ENCODE measurements at places on chromosomes 5 and 9.
A peak's percentile ranks its signal among the peaks of the same experiment; 100 is the strongest.

- no peak for DNase-seq
Measured at GRCh38 chr5:142669477-142669876, 16.4 kb downstream of the FGF1 start.

- DNase-seq, result peak; percentile 78
Measured at GRCh38 chr5:168365581-168366081, 74.2 kb downstream of the WWC1 start.

GRCh38 chr9:68706363-68707201 lies 1.5 kb downstream of the PIP5K1B start:
- DNase-seq, result no peak

DNA sequence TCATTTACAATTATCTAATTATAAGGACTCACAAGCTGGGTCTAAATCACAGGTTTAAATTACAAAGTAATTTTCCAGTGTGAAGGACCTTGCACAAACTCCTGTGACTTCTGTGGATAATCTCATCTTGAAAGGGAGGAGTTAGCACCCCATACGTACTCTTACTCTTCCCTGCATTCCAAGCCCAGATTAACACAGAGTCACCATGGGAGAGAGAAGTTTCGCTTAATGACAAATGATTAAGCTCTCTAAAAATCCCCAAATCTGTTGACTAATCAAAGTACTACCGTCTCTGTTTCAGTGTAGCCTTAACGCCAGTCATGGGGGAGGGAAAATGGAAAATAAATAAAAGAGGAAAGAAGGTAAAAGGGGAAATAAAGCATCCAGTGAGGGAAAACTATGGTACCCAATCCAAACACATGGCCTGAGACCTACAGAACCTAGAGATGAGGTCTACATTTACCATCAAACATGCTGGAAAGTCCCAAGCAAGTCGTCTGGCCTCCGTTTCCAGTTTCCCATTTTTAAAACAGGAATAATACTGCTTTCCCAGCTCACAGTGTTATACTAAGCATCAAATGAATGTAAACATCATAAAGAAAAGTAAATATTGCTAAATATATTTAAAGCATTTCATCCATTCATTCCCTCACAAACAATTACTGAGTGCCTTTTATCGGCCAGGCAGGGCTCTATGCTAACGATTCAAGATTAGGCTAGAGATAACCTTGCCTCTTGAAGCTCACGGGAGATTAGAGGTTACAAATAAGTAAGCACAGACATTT lies 63.2 kb downstream of the PCA3 start:
- DNase-seq, result no peak

DNA sequence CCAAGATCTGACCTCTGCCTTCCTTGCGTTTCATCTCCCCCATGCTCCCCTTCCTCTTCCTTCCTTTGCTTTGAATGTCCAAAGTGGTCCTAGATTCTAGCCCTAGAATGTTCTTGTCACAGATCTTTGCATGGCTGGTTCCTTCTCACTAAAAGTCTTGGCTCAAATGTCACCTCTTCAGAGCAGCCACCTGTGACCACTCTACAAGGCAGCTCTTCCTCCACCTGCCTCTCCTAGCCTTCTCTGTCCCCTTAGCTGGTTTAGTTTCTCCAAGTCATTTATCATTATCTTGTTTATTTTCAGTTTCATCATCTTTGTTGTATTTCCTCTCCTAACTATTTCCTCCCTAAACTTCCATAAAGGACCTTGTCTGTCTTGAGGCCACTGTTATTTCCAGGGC lies 7.1 kb upstream of the OCLN start:
- no peak for DNase-seq

GRCh38 chr5:67095346-67096171 lies 101.0 kb downstream of the CD180 start:
- peak; percentile 67 for DNase-seq

DNA sequence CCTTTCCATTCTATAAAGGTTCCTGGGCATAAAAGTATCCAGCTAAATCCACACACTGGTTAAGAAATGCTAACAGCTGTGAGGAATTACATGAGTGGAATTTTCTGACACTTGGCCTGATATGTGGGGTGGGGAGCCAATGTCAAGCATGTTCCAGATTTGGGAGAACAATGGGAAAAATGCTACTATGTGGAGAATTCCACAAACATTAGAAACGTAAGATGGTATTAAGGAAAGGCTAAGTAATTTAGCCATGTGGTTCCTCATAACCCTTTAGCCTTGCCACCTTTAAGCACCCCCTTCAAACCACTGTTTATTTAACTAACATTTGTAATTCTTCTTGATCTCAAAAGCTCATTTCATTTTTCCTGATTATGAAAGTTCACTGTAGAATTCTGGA lies 149.2 kb downstream of the GNA14 start:
- no peak for DNase-seq

DNA sequence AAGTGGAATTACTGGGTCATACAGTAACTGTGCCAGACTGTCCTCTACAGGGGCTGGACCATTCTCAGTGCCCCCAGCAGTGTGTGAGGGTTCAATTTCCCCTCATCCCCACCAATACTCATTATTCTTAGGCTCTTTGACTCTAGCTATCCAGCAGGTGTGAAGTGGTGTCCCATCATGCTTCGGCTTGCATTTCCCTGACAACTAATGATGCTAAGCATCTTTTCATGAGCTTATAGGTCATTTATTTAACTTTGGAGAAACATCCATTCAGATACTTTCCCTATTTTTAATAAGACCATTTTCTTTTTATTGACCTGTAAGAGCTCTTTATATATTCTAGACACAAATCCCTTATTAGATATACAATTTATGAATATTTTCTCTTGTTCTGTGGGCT lies 63.6 kb downstream of the ADAMTS2 start:
- DNase-seq, result no peak

GRCh38 chr9:7033076-7034045 lies 275.6 kb downstream of the KDM4C start:
- no peak for DNase-seq

- DNase-seq, result no peak
Measured at GRCh38 chr9:137303893-137304382, 1.9 kb upstream of the NRARP start.

GRCh38 chr5:85512896-85513295 lies 1104.8 kb upstream of the COX7C start:
- no peak for DNase-seq

DNA sequence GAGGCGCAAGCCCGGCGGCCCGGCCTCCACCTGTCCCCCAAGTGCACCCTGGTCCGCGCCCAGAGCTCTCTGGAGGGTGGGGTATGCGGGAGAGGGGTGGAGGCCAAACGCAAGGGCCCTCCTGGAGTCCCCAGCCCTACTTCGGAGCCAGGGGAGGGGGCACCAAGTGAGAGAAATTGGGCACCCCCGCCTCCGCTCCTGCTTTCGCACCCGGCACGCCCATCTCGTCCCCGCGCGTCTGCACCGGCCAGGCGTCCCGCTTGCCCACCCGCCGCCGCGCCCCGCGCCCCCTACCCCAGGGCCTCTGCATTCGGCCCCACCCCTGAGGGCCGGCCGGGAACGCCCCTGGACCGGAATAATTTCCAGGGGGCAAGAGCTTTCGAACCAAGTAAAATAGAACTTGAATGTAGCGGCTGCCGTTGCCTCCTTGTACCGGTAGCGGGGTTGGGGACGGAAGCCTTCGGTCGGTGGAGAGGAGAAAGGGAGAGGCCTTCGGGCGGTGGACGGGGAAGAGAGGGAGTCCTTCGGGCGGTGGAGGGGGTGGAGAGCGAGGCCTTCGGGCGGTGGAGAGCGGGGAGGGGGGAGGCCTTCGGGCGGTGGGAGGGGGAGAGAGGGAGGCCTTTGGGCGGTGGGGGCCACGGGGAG lies 694 bp upstream of the PHPT1 start:
- DNase-seq, result no peak

GRCh38 chr5:122183098-122183787 lies 53.9 kb downstream of the ZNF474 start:
- DNase-seq, result peak; percentile 56

- no peak for DNase-seq
Measured at GRCh38 chr5:115433918-115434317, 110.7 kb downstream of the FEM1C start.

DNA sequence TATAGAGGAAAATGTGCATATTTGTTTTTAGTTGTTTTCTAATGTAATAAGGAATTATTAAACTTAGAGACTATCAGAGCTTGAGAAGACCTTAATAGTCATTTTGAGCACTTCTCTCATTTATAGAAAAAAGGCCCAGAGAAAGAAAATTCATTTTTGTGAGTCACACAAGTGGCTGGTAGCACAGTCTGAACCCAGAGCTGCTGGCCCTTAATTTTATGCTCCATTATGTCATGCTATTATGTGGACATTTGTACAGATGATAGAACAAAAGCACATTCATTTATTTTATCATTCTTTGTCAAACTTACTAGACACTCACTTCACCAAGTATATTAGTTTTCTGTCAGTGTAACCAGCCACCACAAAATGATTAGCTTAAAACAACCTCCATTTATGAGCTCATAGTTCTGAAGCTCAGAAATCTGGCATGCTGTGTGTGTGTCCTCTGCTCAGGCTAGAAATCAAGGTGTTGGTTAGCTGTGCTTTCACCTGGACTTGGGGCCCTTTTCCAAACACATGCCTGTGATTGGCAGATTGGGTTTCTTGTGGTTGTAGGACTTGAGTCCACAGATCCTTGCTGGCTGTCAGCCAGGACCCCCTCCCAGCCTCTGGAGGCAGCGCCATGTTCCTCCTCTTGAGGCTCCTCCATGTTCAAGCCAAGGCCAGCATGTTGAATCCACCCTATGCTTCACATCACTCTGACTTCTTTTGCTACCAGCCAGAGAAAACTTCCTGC lies 188.9 kb downstream of the ARHGAP26 start:
- no peak for DNase-seq

DNA sequence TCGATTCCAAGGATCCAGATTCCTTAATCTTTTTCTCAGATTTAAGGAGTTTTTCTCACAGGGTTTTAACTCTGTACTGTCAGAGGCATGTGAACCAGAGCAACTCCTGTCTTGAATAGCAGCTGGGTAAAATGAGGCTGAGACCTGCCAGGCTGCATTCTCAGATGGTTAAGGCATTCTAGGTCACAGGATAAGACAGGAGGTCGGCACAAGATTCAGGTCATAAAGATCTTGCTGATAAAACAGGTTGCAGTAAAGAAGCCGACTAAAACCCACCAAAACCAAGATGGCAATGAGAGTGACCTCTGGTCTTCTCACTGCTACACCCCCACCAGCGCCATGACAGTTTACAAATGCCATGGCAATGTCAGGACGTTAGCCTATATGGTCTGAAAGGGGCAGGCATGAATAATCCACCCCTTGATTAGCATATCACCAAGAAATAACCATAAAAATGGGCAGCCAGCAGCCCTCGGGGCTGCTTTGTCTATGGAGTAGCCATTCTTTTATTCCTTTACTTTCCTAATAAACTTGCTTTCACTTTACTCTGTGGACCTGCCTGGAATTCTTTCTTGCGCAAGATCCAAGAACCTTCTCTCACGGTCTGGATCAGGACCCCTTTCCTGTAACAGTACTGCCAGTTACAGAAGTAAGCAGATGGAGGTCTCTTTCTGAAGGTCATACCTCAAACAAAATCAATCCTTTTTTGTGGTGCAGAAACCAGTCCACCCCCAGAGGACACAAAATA lies 87.1 kb downstream of the SLC38A9 start:
- no peak for DNase-seq

DNA sequence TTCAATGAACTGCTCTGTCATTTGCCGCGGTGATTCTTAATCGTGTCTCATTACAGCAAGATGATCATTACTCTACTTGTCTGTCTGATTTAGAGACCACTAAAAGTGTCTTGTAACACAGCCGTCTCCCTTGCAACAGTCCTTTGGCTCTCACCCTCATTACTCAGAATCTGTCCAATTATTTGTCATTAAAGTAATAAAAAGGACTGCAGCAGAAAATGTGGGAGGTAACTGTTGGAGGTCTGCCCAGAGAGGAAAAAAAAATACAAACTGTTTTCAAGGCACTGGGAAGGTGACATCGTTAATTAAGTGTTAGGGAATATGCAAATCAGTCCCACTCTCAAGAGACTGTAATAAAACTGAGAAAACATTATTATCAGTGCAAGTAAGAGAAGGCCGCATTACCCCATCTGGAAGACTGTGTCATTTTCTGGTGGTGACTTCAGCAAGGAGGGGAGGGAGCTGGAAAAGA lies 281.0 kb downstream of the RASEF start:
- DNase-seq, result no peak

GRCh38 chr5:131413605-131414559 lies 150.0 kb downstream of the CDC42SE2 start:
- no peak for DNase-seq

DNA sequence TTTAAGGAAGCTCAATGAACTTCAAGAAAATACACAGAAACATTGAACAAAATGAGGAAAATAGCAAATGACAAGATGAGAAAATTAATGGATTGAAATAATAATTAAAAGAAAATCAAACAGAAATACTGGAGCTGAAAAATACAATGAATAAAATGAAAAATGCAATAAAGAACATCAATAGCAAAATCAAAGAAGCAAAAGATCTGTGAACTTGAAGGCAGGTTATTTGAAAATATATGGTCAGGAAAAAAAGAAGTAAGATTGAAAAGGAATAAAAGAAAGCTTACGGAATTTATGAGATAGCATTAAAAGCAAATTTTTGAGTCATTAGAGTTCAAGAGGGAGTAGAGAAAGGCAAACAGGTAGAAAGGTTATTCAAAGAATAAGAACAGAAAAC lies 42.4 kb downstream of the CERT1 start:
- DNase-seq, result no peak

GRCh38 chr9:124343533-124344290 lies 71.5 kb downstream of the PSMB7 start:
- DNase-seq, result no peak

- no peak for DNase-seq
Measured at GRCh38 chr9:129197978-129198318, 19.9 kb upstream of the IER5L start.

- DNase-seq, result no peak
Measured at GRCh38 chr5:56088967-56089829, 94.4 kb upstream of the IL6ST start.

DNA sequence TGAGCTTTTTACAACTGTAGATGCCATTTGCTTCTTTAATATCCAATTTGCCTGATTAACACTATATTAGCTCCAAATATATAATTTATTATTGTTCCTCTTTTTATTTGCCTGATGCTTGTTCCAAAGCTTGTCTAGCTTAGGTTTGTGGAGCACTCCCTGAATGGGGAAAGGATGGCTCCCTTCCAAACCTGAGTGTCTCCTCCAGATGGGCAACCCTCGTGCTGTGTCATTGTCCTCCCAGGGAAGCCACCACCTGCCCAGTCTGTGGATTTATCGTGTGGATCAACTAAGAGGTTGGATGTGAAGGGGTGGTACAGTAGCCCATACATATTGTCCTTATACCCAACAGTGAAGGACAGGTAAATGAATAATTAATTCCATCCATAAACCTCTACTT lies 404.9 kb downstream of the CDK5RAP2 start:
- no peak for DNase-seq

All from breast epithelium (tissue), 4 donors.